ENCODE measurements at places on chromosomes 11 and 22. TPM values are rescaled to one million over a fixed set of nuclear protein-coding genes. Genes with fewer than 3 reads are reported as not detected.

PNPLA3 gene
- 1.3 TPM for total RNA-seq

CARNS1 gene
- total RNA-seq, result 0.20 TPM

MS4A3 gene
- total RNA-seq, result not detected

OR6Q1 gene
- not detected for total RNA-seq

BTG4 gene
- total RNA-seq, result not detected

RBM4 gene
- total RNA-seq, result 84.7 TPM

CHKB gene
- total RNA-seq, result 31.4 TPM

RHOD gene
- total RNA-seq, result 161 TPM

SCGB1A1 gene
- total RNA-seq, result 0.48 TPM

NNMT gene
- 16.8 TPM for total RNA-seq

DNAJC24 gene
- total RNA-seq, result 8.4 TPM

RASSF10 gene
- 11.3 TPM for total RNA-seq

OR51B4 gene
- total RNA-seq, result not detected

ZDHHC5 gene
- 122 TPM for total RNA-seq

KRTAP5-1 gene
- total RNA-seq, result not detected

CEND1 gene
- not detected for total RNA-seq

NPAS4 gene
- not detected for total RNA-seq

ZP1 gene
- not detected for total RNA-seq

C11orf42 gene
- not detected for total RNA-seq

PGGHG gene
- total RNA-seq, result 2.4 TPM

KDM4E gene
- not detected for total RNA-seq

GRAP2 gene
- total RNA-seq, result 0.92 TPM

OR2AT4 gene
- total RNA-seq, result not detected

GP1BB gene
- total RNA-seq, result 2.0 TPM

OR52I1 gene
- not detected for total RNA-seq

CENPM gene
- total RNA-seq, result 10.6 TPM

MOV10L1 gene
- 0.12 TPM for total RNA-seq

Measured in esophagus mucosa (tissue), 1 donor.